Stimulated activated CD4-positive, alpha-beta T cell treated with anti-CD3 and anti-CD28 coated beads, Interleukin-15, amount 100 ng/mL, for 1 hour (primary cell): ENCODE measurements at places on chromosomes 11 and 22.

GRCh38 chr22:44482776-44483175 lies 15.3 kb downstream of the RTL6 start:
- DNase-seq = no peak

DNA sequence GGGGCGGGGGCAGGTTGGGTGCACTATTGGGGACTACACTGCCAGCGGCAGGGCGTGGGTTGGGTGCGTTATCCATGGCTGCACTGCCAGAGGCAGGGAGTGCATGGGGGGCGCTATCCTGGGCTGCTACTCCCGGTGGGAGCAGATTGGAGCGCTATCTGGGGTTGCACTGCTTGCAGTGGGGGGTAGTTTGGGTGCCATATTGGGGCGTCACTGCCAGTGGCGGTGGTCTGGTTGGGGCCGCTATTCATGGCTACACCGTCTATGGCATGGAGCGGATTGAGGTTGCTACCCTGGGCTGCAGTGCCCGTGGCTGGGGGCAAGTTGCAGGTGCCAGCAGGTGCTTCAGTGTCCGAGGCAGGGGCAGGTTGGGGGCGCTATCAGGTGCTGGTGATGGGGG lies 36.2 kb downstream of the C22orf42 start:
- DNase-seq = no peak

- DNase-seq = no peak
Measured at GRCh38 chr11:99316776-99317520, 296.2 kb downstream of the CNTN5 start.

DNA sequence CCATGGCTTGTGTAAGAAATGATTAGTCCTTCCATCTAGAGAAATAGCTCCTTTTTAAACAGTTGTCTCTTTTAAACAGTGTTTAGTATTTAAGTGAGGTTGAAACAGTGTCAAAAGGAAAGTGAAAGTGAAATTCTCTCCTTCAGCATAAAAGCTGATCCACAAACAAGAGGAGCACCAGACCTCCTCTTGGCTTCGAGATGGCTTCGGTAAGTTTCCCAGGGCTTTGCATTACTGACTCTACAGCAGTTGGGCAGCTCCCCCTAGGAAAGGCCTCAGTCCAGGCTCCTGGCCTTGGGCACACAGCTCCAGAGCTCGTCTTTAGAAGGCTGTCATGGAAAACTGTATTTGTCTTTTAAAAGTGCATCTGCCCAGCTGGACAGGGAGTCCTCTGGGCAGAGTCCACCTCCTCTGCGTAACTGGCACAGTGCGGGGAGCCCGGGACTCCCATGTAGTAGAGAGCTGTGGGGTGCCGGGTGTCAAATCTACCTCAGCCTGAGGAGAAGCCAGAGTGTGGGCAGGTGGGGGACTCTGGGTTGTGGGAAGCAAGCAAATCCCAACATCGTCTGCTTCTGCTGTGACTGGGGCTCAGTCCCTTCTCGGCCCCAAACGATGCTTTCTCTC lies at the start of gene PLAAT4:
PLAAT4 (plus strand) TSS at position 140 of the 624 bp plus-strand sequence; CDS start at position 201, 61 bp downstream.
- DNase-seq = no peak

GRCh38 chr11:113577356-113578032 lies 102.3 kb upstream of the DRD2 start:
- DNase-seq = no peak

- DNase-seq = peak; percentile 26
Measured at GRCh38 chr22:20464096-20464614, 26.5 kb upstream of the SCARF2 start.

- no peak for DNase-seq
Measured at GRCh38 chr22:27122574-27122973, 465.2 kb downstream of the MIAT start.

DNA sequence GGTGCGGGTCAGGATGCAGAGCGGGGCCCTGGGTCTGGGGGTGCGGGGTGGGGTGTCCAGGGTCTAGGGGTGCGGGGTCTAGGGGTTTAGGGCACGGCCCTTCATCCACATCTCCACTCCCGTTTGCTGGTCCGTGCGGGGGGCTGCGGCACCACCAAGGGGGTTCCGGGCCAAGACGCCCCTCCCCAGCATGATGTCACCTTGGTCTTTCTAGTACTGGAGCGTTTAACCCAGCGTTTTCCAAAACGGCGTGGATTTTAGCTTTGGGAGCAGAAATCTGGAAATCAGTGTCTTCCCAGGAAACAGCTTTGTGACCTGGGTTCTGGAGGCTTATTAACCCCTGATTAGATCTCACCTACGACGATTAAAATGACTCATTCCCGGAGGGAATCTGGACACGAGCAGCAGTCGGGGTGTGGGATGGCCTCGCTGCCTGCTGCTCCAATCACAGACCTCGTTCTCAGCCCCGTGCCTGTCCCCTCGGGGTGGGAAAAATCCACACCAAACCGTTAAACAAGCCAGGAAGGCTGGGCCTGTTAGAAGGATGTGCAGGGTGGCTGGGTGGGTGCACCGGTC lies 759 bp downstream of the AP2A2 start:
- DNase-seq = no peak

GRCh38 chr22:31619611-31620300 lies 42.3 kb downstream of the PISD start:
- no peak for DNase-seq
